ENCODE measurements at places on chromosomes 5 and 9.

DNA sequence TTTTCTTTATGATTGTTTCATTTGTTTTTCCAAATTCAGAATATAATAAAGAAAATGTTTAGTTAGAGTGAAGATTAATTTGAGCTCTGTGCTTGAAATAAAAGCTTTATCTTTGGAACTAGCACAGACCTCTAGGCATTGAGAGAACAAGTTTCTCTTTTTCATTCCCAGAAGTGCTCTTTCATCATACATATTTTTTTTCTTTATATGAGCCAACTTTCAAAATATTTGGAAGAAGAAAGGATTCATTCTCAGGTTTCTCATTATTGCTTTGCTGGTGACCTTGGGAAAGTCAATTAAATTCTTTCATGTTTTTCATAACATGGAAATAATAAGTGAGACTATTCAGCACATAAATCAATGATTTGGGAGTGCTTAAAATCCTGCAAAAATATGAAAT, 16.8 kb downstream of the CTXN3 start:
- no peak for DNase-seq

DNA sequence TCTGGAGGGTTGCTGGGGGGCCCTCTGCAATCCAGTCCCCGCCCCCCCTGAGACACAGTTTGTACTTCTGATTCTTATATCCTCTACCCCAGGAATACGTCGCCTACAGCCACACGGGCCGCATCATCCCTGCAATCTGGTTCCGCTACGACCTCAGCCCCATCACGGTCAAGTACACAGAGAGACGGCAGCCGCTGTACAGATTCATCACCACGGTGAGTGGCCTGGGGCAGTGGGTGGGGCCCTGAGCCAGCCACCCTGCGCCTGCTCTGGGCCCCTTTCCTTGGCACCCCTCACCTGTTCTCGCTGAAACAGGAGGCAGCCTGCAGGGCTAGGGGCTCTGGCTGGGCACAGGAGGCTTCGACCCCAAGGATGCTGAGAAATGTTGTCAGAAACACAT, 24.1 kb upstream of the RPL26L1 start:
- no peak for DNase-seq

- peak; percentile 17 for DNase-seq
Observed at GRCh38 chr5:43065387-43065947, 25.3 kb upstream of the ANXA2R start.

DNA sequence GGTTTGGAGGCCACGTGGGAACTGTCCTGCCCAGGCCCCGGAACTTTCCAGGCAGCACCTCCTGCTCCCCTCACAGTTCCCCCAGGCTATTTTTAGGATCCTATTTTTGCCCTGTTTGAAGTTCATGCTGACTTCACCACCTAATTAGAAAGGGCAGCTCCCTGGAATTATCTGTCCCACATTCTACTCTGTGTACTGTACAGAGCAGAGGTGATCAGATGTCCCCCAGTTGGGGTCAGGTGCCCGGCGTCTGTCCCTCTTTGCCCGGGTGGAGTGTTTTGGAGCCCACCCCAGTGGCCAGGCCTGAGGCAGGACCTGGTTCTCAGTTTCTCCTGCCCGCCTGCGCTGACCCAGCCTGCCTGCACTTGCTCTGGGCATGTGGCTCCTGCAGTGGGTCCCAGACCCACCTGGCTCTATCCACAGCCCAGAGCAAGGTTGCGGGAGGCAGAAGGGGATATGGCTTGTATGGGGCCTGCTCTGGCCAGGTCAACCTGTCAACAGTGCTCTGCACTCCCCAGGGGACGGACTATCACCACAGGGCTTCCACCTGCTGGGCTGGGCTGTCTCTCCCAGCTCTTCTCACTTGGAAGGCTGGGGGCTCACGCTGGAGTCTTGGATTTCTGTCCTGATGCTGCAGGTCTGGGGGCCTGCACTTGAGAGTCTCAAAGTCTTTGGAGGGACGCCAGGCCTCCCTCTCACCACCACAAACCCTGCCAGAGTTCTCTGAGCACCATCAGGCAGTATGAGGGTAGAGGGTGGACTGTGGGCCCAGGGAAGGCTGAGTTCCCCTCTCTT, 268.3 kb downstream of the GADD45G start:
- no peak for DNase-seq

DNA sequence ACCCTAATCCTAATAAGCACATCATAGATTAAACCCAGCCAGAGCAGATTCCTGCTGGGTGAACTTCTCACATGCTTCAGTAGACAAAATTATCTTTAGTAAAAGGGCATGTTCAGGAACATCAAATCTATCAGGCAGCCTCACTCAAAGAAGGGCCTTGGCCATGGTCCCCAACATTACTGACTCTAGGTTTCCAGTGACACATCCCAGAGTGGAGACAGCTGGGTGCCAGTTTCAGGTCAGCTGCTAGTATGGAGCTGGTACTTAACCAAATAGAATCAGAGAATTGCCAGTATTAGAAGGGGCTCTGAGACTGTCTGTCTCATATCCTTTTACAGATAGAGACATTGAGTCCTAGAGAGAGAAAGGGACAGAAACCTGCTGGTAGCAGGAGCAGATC, 44.1 kb upstream of the GALNT10 start:
- DNase-seq, result no peak

- DNase-seq, result no peak
Observed at GRCh38 chr5:171207256-171207847, 101.7 kb upstream of the TLX3 start.

DNA sequence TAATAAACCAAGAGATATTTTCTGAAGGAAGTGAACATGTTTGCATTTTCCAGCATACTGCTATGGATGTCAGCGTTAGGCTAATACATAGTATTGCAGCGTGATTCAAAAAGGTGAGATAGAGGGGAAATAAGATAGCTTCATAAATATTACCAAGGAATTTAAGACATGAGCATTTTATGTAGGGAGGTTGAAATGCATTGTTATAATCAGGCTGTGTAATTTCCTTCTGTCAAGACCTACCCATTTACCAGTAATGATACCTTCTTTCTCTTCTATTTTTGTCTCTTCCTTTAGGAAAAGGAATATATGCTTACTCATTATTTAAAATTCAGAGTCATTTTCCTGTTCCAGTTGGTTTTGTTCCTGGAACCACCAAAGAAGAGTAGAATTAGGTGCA, 33.3 kb downstream of the PIK3R1 start:
- DNase-seq, result no peak

DNA sequence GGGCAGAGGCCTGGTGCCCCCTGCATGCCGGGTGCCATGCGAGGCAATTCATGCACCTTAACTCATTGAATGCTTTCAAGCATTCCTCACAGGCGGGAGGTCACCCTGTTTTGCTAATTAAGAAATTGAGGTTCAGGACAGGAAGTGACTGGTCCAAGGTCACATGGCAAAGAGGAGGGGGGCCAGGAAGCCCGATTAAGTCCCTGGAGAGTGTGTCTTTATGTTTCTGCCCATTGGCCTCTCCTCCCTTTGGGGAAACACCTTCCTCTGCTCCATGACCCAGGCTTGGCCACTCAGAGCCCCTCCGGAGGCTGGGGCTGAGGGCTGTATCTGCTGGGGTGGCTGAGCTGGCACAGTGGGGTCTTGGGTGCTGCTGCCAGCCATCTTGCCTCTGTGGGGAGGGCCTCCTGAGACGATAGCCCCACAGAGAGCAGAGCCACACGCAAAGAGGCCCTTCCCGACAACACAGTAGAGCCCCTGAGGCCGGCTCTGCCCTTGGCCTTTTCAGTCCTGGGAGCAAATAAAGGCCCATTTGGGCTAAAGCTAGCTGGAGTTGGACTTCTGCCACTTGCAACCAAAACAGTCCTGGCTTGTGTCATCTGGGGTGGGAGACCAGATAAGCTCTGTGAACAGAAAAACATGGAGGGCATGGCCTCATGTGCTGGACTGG, 90.8 kb upstream of the NEURL1B start:
- DNase-seq, result no peak

DNA sequence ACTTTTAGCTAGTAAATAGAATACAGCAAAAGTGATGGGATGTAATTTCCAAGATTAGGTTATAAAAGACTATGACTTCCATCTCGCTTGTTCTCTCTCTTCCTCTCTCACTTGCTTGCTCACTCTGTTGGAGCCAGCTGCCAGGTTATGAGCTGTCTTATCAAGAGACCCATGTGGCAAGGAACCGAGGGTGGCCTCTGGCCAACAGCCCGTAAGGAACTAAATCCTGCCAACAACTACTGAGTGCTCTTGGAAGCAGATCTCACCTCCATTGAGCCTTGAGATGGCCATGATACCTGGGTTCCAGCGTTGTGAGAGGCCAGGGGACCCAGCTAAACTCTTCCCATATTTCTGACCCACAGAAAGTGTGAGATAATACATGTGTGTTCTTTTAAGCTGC, 636.1 kb downstream of the ACTL7B start:
- DNase-seq, result no peak

GRCh38 chr9:89929673-89930480, 325.1 kb downstream of the GADD45G start:
- DNase-seq, result no peak

- DNase-seq, result no peak
Observed at GRCh38 chr9:100370064-100370723, 17.5 kb upstream of the TEX10 start.

DNA sequence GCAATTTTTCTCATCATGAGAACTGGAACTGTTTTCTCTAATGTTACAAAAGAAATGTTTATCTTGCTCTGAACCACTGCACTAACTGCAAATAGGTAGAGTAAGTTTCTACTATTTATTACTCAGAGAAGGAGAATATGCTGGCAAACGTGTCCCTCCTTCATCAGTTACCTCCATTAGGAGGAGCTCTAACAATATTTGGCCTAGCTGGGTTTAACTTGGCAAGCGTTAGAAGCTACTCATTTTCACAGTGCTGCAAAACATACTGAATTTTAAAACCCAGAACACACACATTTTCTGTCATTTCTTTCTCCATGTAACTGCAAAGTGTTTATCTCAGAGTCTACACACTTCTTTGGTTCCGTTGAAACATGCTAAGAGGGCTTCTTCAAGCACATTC, 101.0 kb upstream of the GABRG2 start:
- no peak for DNase-seq

GRCh38 chr9:34862836-34863235, 95.2 kb upstream of the PHF24 start:
- no peak for DNase-seq

DNA sequence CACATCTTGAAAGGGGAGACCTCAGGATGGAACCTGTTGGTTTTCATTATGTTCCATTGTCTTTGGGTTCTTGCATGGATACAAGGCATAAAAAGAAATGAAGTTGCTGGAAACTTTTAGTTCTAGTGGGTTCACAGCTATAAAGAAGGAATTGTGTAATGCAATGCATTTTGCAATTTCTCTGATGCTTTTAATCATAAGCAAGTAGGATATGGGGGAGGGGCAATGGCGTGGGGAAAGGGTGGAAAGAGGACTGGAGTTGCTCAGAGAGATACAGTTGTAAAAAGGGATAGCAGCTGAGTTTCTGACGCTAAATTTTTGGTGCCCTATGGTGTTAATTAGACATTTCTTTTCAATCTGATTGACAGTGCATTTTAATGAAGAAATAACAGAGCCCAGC, 88.6 kb upstream of the FANCC start:
- no peak for DNase-seq

GRCh38 chr5:143152445-143152844, 251.0 kb downstream of the NR3C1 start:
- no peak for DNase-seq

- no peak for DNase-seq
Observed at GRCh38 chr5:174501461-174502069, 222.8 kb upstream of the MSX2 start.

GRCh38 chr9:123127512-123128075, 94.1 kb downstream of the GPR21 start:
- DNase-seq, result no peak

GRCh38 chr5:67680099-67680498, 483.5 kb upstream of the CD180 start:
- no peak for DNase-seq

DNA sequence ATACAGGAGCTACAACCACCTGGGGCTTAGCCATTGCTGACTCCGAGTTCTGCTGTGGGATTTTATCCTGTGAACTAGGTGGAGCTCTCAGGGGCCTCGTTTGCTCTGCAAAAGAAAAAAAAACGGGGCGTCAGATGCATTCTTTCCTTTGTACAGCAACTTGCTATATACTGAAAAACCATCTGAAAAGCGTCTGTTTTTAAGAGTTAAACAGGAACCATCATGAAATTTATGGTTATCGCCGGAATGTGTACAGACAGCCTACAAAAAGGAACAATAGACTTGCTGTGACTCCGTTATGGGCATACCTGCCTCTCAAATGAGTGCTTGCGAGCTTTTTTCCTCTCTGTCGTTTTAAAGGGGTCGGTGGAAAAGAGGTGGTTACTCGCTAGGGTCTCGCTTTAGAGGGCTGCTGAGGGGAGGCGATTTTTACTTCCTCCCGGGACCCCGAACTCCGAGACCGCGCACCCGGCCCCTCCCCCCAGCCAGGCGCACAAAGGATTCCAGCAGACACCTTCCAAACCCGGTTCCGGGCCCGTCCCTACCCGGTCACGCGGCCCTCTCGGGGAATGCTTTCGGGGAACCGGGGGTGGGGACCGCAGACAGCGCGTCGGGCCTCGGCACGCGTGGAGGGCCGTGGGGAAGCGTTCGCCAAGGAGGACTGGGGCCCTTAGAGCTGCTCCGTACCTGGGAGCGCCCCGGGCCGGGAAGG, 826 bp downstream of the PAIP1 start:
- DNase-seq, result peak; percentile 49

DNA sequence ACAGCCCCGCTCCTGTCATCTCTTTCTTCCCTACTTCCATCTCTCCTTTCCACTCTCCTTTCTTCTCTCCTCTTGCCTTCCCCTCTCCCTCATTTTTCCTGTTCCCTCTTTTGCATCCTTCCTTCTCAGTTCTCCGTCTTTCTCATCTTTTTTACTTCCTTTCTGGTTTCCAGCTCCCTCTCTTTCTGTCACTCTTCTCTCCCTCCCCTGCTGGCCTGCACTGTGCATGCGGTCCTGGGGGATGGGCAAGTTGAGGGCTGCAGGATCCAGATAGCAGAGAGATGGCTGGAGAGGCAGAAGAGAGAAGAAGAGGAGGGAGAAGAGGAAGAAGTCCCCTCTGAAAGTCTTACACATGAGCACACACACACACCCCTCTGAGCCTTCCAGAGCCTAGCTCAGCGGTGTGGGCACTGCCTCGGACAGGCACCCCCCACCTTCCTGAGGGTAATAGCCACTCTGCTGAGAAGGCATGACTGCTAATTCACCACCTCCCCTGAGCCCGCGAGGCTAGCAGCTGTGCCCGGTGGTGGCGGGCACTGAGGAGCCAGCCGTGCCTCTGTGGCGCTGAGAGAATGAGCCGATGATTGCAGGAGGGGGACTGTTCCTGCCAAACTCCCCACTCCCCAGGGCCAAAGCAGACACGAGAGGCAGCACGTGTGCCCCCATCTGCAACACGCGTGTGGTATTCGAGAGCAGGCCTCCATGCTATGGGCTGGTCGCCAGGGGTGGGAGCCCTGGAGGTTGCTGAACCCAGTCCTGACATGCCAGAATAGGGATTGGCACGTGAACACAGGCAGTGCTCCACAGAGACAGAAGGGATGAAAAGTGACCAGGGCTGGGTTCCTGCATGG, 3.7 kb upstream of the CAMK2A start:
- DNase-seq, result no peak

GRCh38 chr9:79701651-79702050, 129.9 kb downstream of the TLE4 start:
- no peak for DNase-seq

Measured in NCI-H2171 (cell line).